ENCODE measurements at places on chromosomes 5 and 9. TPM values are rescaled to one million over a fixed set of nuclear protein-coding genes. Genes with fewer than 3 reads are reported as not detected.

Gene IFNK
- not detected for total RNA-seq

Gene STC2
- 10.8 TPM for total RNA-seq

Gene PTGDS
- total RNA-seq: 225 TPM

Gene KIF4B
- not detected for total RNA-seq

Gene C9orf153
- 0.95 TPM for total RNA-seq

Gene SCGB3A2
- total RNA-seq: 624 TPM

- no peaks in the 10 kb centered on the region for H3K36me3 ChIP-seq
- no peak for DNase-seq
- no peaks in the 10 kb centered on the region for H3K27me3 ChIP-seq
- H3K4me1 ChIP-seq: peaks cover 34% of the 10 kb centered on the region
- H3K27ac ChIP-seq: no peak overlapping the region
- H3K4me3 ChIP-seq: peak overlapping the region; percentile 65
These were observed 1.9 kb downstream of the SEMA4D start for GRCh38 chr9:89495824-89496560.

- no peaks in the 10 kb centered on the region for H3K27me3 ChIP-seq
- peak; percentile 93 for DNase-seq
- H3K36me3 ChIP-seq: no peaks in the 10 kb centered on the region
These were observed 1.3 kb upstream of the NFIB start for GRCh38 chr9:14314929-14315874.

DNA sequence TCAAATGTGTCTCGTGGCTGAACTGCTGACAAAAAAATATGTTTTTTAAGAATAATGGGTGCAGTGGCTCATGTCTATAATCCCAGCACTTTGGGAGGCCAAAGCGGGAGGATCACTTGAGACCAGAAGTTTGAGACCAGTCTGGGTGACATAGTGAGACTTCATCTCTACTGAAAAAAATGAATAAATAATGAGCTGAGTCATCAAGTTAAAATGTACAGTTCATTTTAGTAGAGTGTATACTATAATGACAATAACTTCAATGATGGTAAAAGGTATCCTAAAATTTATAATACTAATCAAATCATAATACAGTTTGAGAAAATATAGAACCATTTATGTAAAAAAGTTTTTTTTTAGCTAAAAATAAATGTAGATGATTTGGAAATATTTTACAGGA lies 37.9 kb upstream of the TJP2 start:
- H3K36me3 ChIP-seq: peaks cover 4% of the 10 kb centered on the region
- no peak for DNase-seq
- H3K27me3 ChIP-seq: no peaks in the 10 kb centered on the region
- peaks cover 30% of the 10 kb centered on the region for H3K4me1 ChIP-seq
- H3K4me3 ChIP-seq: no peak overlapping the region

DNA sequence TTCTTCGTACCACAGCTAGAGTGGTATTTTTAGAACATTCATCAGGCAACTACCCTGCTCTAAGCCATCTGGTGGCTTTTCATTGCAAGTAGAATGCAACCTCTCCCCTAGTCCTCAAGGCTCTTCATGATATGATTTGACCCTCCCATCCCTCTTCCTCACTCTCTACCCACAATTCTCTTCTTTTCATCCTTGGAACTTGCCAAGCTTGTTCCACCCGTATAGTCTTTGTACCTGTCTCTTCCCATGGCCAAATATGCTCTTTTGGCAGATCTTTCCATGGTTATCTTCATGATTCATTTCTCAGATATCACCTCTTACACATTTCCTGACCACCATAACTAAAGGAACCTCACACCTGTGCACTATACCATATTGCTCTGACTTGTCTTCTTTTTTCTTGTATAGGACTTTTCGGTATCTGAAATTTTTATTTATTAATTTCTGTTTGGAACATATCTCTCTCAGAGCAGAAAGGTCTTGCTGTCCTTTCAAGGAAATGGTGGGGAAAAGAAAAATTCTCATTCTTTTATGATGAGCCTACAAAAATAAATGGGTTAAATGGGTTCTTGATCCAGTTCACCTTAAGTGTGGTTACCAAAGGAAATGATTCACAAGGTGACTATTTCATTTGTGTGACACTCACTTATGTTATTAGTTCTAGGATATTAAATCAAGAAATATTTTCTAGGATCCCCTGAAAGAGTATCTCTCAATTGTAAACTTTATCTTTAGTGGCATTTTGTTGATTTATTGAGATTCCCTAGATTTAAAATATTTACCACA lies 3.7 kb upstream of the CD274 start:
- H3K4me1 ChIP-seq: peaks cover 23% of the 10 kb centered on the region
- H3K27ac ChIP-seq: no peak overlapping the region
- H3K36me3 ChIP-seq: no peaks in the 10 kb centered on the region
- no peak overlapping the region for H3K4me3 ChIP-seq

- DNase-seq: no peak
- H3K36me3 ChIP-seq: peaks cover 7% of the 10 kb centered on the region
- H3K27ac ChIP-seq: no peak overlapping the region
These were observed 106.8 kb downstream of the PDE6A start for GRCh38 chr5:149837680-149838269.

GRCh38 chr5:6732634-6733410 lies 19.6 kb downstream of the TENT4A start:
- no peaks in the 10 kb centered on the region for H3K27me3 ChIP-seq
- no peak for DNase-seq
- H3K4me3 ChIP-seq: no peak overlapping the region
- peaks cover 71% of the 10 kb centered on the region for H3K4me1 ChIP-seq

GRCh38 chr5:176987583-176987982 lies 19.0 kb downstream of the UIMC1 start:
- no peaks in the 10 kb centered on the region for H3K4me1 ChIP-seq
- H3K27ac ChIP-seq: no peak overlapping the region
- no peaks in the 10 kb centered on the region for H3K27me3 ChIP-seq
- DNase-seq: no peak
- no peak overlapping the region for H3K4me3 ChIP-seq

- no peaks in the 10 kb centered on the region for H3K36me3 ChIP-seq
- no peaks in the 10 kb centered on the region for H3K4me1 ChIP-seq
- H3K27me3 ChIP-seq: no peaks in the 10 kb centered on the region
- H3K27ac ChIP-seq: no peak overlapping the region
- H3K4me3 ChIP-seq: no peak overlapping the region
- no peak for DNase-seq
These were observed 366.6 kb downstream of the DMAC1 start for GRCh38 chr9:7432989-7433388.

GRCh38 chr9:129567842-129568559 lies 52.9 kb downstream of the C9orf50 start:
- H3K4me1 ChIP-seq: peaks cover 28% of the 10 kb centered on the region
- no peak for DNase-seq
- peak overlapping the region; percentile 56 for H3K4me3 ChIP-seq

- no peaks in the 10 kb centered on the region for H3K27me3 ChIP-seq
- no peak for DNase-seq
- H3K4me3 ChIP-seq: no peak overlapping the region
- H3K27ac ChIP-seq: no peak overlapping the region
These were observed 56.9 kb upstream of the SARDH start for GRCh38 chr9:133795049-133795448.

- H3K27me3 ChIP-seq: no peaks in the 10 kb centered on the region
- no peak for DNase-seq
- H3K27ac ChIP-seq: peak overlapping the region; percentile 94
- H3K36me3 ChIP-seq: peaks cover 21% of the 10 kb centered on the region
- peaks cover 23% of the 10 kb centered on the region for H3K4me1 ChIP-seq
These were observed 1.1 kb downstream of the HEXB start for GRCh38 chr5:74685979-74686631.

GRCh38 chr5:53779541-53779981 lies 219.1 kb downstream of the NDUFS4 start:
- no peak overlapping the region for H3K4me3 ChIP-seq
- no peaks in the 10 kb centered on the region for H3K36me3 ChIP-seq
- no peak for DNase-seq
- H3K27me3 ChIP-seq: no peaks in the 10 kb centered on the region
- no peaks in the 10 kb centered on the region for H3K4me1 ChIP-seq

Measured in lower lobe of right lung (tissue), 2 donors.